ENCODE measurements at places on chromosomes 6 and 20.

GRCh38 chr6:33112148-33112547 lies 36.4 kb downstream of the HLA-DPB1 start:
- DNase-seq: no peak

- DNase-seq: no peak
Observed at GRCh38 chr6:170460641-170461040, 92.5 kb downstream of the PSMB1 start.

DNA sequence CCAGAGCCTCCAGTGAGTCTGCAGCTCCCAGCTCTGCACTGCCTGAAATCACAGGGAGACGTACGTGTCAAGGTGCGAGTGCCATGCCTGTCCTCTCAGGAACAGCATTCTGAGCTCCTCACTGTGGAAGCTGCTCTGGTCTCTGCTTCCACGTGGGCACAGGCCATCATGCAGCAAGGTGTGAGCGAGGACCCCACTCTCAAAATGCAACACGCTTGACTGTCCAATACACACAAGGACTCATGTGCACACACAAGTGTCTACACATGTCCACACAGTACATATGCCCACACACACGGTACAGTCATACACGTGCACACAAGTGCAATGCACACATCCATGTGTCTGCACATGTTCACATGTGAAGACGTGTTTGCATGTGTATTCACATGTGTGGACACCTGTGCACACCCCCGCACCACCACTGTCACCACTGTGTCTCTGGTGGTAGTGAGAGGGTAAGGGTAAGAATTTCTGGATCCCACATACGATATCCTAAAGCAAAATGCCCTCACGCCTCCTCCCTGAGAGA lies 260.5 kb downstream of the DLL1 start:
- no peak for DNase-seq

DNA sequence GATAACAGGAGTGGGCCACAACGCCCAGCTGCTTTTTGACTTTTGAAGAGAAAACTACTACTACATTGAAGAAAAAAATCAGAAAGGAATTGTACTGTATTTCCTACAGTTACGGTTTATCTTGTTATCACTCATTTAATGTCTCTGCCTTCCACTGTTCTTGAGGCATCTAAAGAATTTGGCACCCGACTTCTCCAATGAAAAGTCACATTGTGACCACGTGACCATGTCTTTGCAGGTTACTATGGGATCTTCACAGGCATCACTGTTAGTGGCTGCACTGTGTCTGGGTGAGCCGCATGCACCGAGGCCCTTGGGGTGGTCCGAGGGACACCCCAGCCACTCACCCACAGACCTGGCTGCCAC lies 26.8 kb downstream of the RRBP1 start:
- DNase-seq: peak; percentile 18
